ENCODE measurements at places on chromosomes 5 and 9.

- no peak for DNase-seq
These were observed 40.4 kb downstream of the EXD3 start for GRCh38 chr9:137382444-137383080.

GRCh38 chr9:82082563-82082962 is 94.0 kb downstream of the SPATA31D1 start:
- DNase-seq = no peak

GRCh38 chr9:109101810-109102209 is 17.9 kb downstream of the TMEM245 start:
- no peak for DNase-seq

GRCh38 chr5:73325546-73325945 is 123.0 kb downstream of the FOXD1 start:
- DNase-seq = no peak

GRCh38 chr9:131417264-131418142 is 23.6 kb downstream of the PRRC2B start:
- DNase-seq = no peak

- no peak for DNase-seq
These were observed 749.2 kb downstream of the EFNA5 start for GRCh38 chr5:106921567-106921966.

Data from stimulated activated CD8-positive, alpha-beta memory T cell treated with anti-CD3 and anti-CD28 coated beads, Interleukin-12 subunit alpha, Interleukin-12 subunit beta, amount 100 ng/mL, for 4 hours (primary cell).